Upper lobe of right lung (tissue), 1 donor: ENCODE measurements at places on chromosomes 11 and 22.

- DNase-seq, result no peak
Measured at GRCh38 chr11:122104341-122104740, 11.7 kb downstream of the BLID start.

DNA sequence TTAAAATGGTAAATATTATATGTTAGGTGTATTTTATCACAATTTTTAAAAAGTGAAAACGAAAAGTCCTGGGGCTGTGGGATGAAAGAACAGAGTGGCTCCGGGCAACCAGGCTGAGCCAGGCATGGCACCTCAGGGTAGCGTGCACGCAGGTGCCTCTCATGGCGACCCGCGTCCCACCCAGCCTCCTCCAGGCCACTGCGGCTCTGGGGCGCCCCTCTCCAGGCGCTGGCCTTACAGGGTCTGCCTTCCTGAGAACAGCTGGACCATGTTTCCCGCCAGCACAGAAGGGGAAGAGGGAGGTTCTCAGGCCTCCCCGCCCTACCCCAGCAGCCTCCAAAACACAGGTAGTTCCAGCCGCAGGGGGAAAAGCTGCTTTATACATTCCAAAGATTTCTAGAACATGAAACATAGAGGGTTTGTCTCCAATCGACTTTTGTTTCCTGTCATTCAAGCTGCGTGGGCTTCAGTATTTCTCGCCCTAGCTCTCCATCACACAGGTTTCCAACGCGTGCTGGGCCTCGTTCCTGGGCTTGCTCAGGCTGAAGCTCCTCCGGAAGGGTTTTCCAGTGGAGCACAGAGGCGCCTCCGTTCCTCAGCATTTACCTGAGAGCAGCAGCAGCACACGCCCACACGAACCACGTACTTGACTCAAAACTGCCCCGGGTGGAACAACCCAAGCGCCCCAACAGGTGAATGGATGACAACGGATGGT is 10.5 kb downstream of the EHD1 start:
- no peak for DNase-seq

DNA sequence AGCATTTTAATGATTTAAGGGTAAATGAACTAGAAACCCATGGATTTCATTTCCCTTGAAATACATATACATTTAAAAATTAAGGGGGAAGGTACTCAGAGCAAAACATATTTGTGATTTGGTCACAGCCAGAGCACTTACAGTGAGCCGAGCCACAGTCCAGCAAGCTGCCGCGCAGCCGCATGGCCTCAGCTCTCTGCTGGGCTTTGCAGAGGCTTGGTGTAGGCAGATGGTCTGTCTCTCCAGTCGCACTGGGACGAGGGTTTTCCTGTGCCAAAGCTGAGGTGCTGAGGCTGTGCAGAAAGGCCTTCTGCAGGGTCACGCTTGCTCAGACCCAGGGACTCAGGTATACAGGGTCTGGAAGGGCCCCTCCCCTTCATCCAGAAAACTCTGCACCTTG is 367.3 kb downstream of the OPCML start:
- no peak for DNase-seq

DNA sequence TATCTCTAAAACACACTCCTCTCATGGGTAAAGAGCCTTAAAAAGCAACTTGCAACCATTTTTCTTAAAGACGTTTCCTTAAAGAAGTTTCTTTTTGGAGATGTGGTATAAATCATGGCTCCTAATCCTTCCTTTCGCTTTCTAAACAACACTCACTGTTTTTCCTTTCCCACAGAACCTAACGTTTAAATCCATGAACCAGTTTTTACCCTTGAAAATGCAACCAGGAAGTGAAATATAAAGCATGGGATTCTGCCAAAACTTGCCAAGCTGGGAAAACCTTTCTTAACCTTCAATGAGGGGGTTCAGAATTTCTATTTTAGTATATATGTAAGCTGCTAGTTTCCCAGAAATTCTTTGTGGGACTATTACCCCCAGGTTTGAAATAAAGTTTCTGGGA is 8.6 kb downstream of the PLEKHA7 start:
- DNase-seq, result no peak

GRCh38 chr11:4393858-4394223 is 339 bp upstream of the TRIM21 start:
- DNase-seq, result no peak

- DNase-seq, result no peak
Measured at GRCh38 chr11:1576825-1577224, 4.8 kb upstream of the DUSP8 start.

- DNase-seq, result no peak
Measured at GRCh38 chr11:25900814-25901213, 431.1 kb upstream of the ANO3 start.

DNA sequence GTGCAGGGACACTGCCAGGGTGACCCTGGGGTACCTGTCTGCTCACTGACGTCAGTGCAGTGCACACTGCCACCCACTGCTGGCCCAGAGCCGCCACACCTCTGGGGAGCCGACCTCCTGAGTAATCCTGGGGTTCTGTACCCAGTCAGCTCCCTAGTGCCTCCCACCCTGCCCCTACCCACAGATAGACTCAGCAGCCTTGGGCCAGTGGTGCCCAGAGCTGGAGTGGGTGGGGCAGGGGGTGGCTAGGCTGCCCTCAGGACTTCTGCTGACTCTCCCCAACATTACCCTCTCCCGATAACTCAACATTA is 5.8 kb downstream of the NRXN2 start:
- peak; percentile 42 for DNase-seq

- DNase-seq, result no peak
Measured at GRCh38 chr11:2862395-2863275, 22.9 kb downstream of the CDKN1C start.

GRCh38 chr22:23131931-23132330 is 9.9 kb downstream of the RSPH14 start:
- no peak for DNase-seq

DNA sequence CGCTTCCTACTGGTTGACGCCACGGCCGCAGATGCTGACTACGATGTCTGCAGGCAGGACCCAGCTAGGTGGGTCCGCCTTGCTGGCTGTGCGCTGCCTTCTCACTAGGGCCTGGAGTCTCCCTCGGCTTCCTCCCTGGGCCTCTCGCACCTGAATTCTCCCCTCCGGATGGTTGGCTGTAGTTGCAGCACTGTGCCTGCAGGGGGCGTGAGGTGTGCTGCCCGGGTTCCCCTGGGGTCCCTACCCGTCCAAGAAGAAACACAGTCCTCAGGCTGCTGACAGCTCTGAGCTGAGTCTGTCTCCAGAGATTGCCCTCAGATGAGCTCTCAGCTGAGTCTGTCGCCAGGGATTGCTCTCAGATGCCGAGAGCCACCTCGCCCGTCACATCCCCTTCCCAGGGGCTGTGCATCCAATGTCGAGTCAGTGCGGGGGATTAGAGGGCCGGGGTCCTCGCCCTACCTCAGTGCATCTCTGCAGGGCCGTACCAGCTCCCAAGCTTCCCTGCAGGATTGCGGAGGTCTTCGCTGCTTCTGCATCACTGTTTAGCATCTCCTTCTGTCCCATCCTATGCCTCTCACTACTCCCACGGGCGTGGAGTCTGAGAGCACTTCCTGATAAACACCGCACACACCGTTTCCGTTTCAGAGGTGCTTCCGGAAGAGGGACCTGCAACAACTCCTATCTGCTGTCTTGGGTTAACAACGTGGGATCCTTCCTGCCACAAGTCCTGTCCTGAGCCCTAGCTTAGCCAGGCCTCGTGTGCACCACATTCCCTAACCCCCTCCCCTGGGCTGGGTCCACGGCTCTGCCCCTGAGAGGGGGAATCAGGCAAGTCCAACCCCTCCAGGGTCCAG is 196.9 kb downstream of the CSNK2A3 start:
- no peak for DNase-seq

GRCh38 chr11:116093481-116094270 is 589.5 kb upstream of the CADM1 start:
- no peak for DNase-seq

DNA sequence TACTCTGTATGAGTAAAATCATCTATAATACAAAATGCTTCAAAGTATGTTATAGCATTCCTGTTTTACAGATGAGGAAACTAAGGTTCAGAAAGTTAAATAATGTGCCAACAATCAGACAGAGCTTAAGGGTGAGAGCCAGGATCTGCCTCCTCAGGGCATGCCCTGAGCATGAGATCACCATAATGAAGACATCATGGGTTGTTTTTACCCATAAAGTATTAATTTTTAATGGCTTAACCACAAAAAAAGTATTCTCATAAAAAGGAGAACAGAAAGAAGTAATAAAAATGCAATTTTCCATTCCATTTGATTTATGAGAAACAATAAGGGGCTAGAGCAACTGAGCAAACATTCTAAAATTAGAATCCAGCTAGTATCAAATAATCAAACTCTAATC is 534.3 kb upstream of the ARHGAP42 start:
- no peak for DNase-seq

GRCh38 chr11:91230647-91231046 is 994.0 kb upstream of the FAT3 start:
- no peak for DNase-seq

GRCh38 chr11:94933223-94934130 is 39.9 kb downstream of the CWC15 start:
- DNase-seq, result no peak

DNA sequence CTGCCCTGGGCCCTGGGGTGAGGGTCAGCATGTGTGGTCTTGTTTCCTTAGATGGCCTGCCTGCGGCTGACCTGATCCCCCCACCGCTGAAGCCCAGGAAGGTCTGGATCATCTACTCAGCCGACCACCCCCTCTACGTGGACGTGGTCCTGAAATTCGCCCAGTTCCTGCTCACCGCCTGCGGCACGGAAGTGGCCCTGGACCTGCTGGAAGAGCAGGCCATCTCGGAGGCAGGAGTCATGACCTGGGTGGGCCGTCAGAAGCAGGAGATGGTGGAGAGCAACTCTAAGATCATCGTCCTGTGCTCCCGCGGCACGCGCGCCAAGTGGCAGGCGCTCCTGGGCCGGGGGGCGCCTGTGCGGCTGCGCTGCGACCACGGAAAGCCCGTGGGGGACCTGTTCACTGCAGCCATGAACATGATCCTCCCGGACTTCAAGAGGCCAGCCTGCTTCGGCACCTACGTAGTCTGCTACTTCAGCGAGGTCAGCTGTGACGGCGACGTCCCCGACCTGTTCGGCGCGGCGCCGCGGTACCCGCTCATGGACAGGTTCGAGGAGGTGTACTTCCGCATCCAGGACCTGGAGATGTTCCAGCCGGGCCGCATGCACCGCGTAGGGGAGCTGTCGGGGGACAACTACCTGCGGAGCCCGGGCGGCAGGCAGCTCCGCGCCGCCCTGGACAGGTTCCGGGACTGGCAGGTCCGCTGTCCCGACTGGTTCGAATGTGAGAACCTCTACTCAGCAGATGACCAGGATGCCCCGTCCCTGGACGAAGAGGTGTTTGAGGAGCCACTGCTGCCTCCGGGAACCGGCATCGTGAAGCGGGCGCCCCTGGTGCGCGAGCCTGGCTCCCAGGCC is 12.7 kb downstream of the TMEM121B start:
- DNase-seq, result no peak

DNA sequence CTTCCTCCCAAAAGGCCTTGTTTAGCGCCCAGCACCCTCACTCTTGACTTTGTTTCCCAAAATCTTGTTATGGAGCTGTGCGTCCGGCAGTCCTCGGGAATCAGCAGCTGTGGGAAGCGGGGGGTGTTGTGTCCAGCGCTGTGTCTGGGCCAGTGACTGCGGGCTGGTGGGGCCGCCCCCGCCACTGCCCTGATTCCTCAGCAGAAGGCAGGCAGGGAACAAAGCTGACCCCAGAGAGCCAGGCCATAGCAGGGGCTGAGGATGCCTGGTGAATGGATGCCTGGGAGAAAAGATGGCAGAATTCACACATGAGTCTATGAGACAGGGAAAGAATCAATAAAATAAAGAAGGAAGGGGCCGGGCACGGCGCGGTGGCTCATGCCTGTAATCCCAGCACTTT is 2.5 kb downstream of the APOBEC3C start:
- DNase-seq, result no peak

DNA sequence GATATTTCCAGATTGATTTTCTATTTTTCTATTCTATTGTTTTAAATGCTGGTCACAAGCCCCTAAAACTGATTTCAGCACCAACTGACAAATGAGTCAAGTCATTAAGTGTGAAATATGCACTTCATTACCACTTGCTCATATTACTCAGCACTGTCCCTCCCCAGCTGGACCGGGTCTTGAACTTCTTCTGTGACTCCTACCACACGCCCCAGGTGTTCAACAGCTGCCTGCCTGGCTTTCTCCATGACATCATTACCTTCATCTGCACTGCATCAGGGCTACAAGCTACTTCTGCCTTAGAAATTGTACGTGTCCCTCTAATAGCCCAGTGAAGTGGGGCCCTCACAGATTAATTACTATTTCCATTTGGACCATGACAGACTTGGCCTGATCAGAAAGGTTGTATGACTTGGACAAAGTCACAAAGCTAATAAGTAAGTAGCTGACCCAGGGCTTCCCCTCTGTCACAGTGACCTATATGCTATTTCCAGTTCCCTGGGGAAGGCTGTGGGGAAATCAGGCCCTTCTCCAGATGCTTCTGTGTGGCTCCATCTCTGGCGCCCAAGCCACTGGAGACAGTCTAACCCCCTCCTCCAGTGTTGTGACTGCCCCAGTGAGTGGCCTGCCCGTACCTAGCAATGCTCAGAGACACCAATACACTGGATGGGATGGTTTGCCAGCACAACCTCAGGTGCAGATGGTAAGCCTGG is 18.1 kb downstream of the TBC1D10A start:
- DNase-seq, result no peak

GRCh38 chr11:457111-457760 is 7.2 kb downstream of the PTDSS2 start:
- no peak for DNase-seq

DNA sequence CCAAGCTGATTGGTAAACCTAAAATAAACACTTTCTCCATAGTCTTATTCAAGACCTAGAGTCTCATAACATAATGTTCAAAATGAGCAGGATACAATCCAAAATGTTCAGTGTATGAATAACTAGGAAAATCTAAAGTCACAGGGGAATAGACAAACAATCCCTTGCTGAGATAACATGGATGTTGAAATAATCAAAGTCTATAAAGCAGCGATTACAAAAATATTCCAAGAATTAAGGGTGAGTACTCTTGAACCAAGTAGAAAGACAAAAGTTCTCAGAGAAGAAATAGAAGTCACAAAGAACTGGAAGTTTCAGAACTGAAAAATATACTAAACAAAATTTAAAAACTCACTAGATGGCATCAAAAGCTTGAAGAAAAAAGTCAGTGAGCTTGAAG is 561.0 kb downstream of the INSC start:
- no peak for DNase-seq

DNA sequence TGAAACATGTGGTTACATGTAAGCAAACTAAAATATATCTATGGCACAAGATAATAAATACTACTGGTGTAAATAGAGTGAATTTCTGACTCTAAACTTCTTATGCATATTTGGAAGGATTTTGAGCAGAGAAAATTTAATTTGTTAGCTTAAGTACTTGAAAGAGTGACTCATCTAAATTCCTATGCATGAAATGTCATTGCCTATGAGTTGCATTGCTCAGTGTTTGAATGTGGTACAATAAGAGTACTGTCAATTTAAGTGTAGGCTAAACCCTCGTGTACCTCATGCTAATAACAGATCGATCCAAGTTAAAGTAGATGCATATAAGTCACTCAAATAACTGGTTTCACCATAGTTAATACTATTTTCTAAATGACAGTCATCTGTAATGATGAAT is 5.3 kb upstream of the CARD18 start:
- DNase-seq, result no peak

GRCh38 chr22:26565181-26565580 is 24.8 kb downstream of the TPST2 start:
- no peak for DNase-seq

- DNase-seq, result peak; percentile 45
Measured at GRCh38 chr22:44422746-44423380, 75.2 kb downstream of the RTL6 start.
